GM04503 (cell line): ENCODE measurements at places on chromosomes 7 and 10.

DNA sequence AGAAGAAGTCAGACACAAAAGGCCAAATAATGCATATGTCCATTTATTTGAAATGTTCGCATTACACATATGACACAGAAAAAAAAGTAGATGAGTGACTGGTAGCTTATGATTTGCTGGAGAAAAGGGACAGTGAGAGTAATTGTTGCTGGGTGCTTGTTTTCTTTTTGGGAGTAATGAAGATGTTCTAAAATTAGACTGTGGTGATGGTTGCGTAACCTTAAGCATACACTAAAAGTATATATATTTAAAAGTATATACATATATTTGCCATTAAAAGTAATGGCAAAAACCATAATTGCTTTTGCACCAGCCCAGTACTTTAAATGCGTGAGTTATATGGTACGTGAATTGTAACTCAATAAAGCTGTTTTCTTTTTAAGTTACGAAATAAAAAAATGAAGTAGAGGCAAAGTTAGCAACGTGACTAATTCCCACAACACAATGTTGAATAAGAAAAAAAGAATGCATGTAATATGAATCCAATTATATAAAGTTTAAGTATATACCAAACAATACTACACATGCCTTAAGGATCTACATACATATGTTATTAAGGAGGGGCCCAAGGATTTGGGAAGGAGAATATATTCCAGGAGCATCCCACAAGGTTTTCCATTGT, 360.4 kb upstream of the CELF2 start:
- DNase-seq, result no peak

DNA sequence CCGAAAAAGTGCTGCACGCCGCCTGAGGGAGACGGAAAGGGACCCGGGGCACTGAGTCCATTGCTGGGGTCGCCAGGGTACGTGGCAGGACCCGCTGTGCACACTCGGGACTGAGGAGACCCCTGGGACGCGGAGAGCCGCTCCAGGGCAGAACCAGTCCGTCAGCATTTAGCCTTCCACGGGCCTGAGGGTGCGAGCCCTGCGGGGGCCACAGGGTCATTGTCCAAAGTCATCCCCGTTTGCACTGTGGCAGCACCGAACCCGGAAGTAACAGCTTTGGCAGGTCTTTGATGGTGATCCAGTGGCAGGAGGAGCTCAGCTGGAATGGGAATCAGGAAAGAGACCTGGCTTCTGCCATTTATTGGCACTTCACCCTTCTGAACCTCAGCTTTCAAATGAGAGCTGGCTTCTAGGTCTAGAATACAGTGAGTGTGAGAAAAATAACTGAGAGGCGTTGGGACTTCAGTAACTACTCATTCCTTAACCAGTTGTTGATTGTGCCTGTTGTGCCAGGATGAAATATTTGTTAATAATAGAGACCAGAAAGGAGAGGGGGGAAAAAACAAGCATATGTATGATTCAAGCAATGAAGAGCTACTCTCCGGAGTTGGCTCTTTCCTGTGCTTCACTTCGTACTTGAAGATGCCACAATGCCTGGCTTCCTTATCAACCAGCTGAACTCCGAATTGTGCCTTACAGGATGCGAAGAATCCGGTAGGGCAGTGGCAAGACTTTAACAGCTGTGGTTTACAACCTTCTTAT, 811 bp upstream of the ARHGAP12 start:
- DNase-seq, result no peak

DNA sequence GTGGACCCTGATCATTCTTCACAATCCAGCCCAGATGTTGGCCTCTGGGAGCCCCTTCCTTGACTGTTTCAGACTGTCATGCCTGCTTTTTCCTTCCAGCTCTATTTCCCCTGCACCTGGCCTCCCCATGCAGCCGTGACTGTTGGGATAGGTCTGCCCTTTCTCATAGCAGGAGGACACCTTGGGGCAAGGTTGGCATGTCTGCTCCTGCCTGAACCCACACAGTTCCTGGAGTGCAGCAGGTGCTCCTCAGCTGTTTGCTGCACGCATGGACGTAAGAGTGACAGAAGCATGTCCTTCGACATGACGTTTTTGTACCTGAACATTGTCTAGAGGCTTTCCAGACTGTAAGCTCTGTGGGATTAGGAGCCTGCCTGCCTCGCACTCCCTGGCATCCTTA, 24.0 kb downstream of the POR start:
- no peak for DNase-seq

- no peak for DNase-seq
Observed at GRCh38 chr10:125607689-125608290, 75.2 kb downstream of the TEX36 start.

DNA sequence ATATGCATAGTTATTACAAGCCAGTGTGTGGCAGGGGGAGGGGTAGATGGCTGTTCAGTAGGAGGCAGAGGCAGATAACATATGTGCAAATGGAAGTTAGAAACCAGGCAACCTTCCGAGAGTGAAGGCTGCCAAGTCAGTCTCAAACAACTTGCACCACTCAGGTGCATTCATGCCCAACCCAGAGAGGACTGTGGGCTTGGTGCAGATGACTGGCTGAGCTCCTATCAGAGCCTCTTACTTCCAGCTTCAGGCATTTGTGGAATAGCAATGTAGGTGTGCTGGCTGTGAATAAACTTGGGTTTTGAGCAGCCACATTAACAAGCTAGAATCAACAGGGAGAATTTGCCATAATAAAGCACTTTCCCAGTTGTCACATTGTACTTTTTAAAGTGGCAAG, 789.8 kb downstream of the PHTF2 start:
- DNase-seq, result no peak

DNA sequence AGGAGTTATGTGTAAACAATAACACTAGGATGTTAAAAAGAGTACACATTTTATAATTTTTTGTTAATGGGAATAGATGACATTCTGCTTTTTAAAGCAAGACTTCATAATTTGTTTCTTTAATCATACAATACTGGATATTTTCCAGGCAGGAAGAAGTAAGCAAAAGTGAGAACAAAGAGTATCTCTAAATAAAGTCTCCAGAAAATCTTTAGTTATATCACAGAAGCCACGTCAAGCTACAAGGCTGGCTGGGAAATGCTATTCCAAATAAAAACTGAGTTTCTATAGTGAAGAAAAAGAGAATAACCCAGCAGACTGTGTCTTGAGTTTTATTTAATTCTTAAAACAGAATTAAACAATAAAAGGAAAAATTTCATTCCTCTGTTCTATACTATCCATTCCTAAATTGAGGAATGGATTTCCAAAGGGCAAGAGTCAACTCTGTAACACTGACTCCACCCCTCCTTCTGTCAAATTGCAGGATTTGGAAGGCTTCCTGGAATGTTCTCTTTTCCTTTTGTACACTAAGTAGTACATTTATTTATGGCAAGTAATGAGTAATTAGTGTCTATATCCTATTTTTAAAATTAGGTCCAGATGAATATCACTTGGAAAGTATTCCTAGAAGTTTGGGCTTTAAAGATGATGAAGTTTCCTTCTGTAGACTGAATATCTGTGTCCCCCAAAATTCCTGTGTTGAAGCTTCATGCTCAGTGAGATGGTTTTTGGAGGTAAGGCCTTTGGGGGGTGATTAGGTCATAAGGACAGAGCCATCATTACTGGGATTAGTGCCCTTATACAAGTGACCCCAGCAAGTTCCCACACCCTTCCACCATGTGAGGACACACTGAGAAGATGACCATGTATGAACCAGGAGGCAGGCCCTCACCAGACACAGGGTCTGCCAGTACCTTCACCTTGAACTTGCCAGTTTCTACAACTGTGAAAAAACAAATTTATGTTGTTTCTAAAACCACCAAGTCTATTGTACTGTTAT, 290.9 kb downstream of the CRPPA start:
- peak; percentile 42 for DNase-seq

DNA sequence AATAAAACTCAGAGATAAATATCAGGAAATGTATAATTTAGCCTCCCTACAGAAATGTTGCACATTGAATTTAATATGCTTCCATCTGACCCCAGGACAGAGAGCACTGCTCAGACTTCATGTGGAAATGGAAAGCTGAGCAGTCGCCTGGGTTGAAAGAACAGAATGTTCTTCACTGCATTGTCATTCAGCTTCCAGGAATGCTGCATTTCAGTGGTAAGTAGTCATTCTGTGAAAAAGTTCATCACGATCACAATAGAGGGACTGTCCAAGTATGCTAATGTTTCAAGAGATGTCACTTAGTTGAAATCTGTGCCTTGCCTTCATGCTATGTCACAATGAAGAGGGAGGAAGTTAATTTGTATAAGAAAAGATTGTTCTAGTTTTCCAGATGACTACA, 147.3 kb downstream of the NRCAM start:
- DNase-seq, result peak; percentile 16

DNA sequence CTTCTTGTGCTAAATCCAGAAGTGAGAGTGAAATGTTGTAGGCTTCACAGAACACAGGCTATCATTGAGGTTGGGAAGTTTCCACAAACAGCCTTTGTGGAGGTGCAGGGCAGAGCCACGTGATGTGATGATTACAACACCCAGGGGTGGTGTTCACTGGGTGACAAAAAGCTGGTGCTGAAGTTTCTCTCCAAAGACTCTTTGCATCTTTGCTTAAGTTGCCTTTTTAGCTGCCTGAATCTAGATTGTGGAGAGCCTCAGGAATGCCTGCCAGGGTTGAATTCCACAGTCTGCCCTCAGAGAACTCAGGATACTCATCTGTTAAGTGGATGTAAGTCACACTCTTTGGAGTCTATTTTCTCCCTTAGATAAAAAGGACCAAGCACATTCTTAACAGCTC, 56.3 kb downstream of the PLXNA4 start:
- peak; percentile 17 for DNase-seq

GRCh38 chr7:150800581-150801241, at the start of gene TMEM176A:
Gene TMEM176A, plus strand, starts transcription at chr7:150800769. Its CDS starts 782 bp downstream, at chr7:150801551.
- no peak for DNase-seq

DNA sequence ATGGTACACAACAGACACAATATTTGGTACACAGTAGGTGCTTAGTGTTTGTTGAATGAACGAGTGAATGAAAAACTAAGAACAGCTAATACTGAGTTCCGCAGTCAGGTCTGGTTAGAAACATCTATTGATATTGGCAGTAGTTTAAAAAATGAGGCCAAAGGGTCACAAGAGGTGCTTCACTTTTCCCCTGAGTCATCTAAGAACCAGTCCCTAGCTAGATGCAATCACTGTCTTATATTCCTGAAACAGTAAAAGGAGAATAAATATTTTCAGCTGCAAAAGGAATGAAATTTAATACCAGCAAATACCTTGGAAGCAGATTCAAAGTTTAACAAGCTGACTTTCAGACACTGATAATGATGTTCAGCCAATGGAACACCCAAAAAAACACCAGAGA, 54.5 kb downstream of the SCRN1 start:
- DNase-seq, result no peak

DNA sequence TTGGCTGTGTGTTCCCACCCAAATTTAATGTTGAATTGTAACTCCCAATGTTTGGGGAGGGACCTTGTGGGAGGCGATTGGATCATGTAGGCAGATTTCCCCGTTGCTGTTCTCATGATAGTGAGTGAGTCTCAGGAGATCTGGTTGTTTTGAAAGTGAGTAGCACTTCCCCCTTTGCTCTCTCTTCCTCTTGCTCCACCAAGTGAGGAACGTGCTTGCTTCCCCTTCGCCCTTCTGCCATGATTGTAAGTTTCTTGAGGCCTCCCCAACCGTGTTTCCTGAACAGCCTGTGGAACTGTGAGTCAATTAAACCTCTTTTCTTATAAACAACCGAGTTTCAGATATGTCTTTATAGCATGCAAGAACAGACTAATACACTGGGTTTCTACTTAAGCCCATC, 176.3 kb downstream of the CDK14 start:
- no peak for DNase-seq

DNA sequence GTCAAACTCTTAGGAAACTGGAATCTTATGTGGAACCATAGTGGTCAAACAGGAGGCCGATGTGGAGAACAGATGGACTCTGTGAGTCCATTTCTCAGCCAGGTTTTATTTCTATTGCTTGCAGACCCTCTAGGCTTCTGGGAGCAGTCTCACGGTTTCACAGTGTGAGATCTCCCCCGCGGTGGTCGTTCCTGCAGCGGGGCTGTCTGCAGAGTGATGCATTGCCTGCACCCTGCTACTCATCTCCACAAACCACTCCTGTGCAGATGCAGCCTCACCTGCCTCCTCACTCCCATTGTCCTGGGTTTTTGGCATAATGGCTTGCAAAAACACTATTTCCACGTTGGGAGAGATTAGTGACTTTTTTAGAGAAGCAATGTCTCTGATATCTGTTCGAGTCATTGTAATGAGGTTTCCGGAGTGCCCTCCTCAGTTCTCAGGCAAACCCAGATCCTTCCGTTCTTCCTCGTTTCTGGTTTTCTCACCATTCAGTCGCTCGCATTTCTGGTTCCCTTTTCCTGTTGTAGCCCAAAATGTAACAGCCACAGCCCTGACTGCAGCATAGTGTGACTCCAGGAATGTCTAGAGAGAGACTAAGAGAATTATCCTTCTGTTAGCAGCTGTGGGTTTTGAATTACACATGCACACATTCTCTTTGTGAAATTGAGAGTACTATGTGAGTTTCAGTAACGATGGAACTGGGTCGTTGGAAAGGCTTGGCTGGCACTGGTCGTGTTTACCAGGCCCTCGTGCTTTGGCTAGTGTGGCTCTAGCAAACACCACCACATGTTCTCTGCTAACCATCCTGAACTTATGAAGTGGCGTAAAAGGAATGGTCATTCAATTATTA, 30.2 kb downstream of the ACADSB start:
- no peak for DNase-seq

DNA sequence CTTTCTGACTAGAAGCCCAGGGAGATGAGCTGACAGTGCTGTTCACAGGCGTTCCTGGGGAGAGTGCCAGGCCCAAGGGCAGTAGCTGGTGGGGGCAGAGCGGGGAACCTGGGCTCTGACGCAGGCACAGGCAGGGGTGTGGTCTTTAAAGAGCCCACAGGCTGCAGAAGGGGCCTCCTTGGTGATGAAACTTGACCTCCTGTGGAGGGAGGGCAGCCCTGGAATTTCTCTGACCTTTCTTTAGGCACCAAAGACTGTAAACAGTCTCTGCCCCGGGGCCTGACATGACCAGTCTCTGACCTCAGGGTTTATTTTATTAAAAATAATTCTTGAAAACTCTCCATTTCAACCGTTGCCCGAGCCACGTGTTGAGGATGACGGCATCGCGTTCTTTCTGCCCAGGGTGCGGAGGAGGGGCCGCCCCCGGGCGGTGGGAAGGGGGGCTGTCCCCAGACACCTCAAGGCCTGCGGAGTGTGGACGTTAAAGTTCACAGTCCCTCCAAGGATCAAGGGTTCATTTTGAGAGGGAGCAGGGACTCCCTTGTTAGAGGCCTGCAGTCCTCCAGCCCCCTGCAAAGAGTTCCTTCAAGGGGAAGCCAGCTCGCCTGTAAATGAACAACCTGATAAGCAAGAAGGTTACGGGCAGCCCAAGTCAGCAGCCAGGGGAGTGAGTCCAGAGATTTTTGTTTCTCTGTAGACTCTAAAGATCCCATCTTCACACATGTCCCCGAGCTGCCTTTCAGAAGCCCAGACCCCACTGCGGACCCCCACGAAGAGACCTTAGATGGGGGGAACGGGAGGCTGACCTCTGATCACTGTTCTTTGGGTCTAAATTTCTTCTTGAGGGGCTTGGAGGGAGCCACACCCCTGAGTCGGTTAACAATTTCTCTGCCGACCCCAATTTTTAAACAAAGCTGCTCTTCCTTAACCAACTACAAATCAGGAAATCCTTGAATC, 128.9 kb downstream of the VIPR2 start:
- DNase-seq, result no peak

GRCh38 chr10:63798599-63799498, 277.6 kb downstream of the REEP3 start:
- DNase-seq, result peak; percentile 93
